Psoas muscle (tissue), 8 donors: ENCODE measurements at places on chromosomes 5 and 9. TPM values are rescaled to one million over a fixed set of nuclear protein-coding genes. Genes with fewer than 3 reads are reported as not detected.

DNA sequence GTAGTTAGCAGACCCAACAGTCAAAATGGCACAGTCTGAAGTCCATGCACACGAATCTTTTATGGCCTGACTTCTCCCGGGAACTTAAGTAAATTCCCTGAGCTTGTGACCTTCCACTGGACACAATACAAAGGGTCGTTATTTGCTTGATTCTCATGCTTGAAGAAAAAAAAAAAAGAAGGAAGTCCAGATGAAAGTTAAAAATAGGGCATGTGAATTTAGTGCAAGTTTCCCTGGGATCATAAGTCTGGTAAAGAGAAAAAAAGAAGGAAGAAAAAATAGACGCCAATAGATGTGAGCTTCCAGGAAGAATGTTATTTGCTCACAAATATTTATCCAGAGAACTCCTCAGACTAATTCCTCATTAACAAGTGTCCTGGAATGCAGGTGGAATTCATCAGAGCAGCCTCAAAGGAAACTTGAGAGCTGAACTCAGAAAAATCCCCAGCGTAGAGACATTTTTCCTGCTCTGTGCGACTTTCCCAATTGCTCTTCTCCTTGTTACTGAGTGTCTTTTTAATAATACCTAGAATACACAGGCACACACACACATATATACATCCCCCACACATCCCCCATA is 616.3 kb downstream of the EBF1 start:
- H3K36me3 ChIP-seq, result no peaks in the 10 kb centered on the region
- no peak for DNase-seq
- H3K4me3 ChIP-seq, result no peak overlapping the region
- peaks cover 2% of the 10 kb centered on the region for H3K27me3 ChIP-seq

GRCh38 chr9:86531273-86531970 is 177.2 kb upstream of the TUT7 start:
- H3K4me1 ChIP-seq, result no peaks in the 10 kb centered on the region
- no peak overlapping the region for H3K4me3 ChIP-seq
- H3K36me3 ChIP-seq, result no peaks in the 10 kb centered on the region
- no peaks in the 10 kb centered on the region for H3K27me3 ChIP-seq
- no peak for DNase-seq

DNA sequence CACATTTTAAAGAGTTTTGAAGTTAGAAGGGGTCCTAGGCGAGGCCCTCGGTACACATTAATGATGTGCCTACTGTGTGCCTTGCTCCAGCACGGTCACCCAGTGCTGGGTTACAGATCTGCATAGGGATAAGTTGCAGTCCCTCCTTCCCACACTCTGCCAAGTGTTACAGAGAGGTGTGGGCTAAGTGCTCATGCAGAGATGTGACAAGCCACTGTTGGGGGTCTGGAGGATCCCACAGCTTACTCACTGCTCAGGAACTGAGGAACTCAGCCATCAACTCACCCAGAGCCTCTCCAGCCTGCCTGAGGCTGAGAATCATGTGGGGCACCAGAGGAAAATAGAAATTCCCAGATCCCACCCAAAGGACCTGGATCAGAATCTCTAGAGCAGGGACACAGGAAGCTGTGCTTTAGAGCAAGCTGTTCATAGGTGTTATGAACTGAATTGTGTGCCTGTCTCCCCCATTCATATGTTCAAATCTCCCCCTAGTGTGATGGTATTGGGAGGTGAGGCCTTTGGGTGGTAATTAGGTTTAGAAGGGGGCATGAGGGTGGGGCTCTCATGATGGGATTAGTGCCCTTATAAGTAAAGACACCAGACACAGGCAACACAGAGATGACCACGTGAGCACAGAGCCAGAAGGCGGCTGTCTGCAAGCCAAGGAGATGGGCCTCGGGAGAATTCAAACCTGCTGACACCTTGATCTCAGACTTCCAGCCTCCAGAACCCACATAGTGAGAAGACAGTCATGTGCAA is 164.1 kb downstream of the HSD17B3 start:
- H3K27me3 ChIP-seq, result peaks cover 10% of the 10 kb centered on the region
- no peaks in the 10 kb centered on the region for H3K36me3 ChIP-seq
- no peak for DNase-seq
- H3K4me3 ChIP-seq, result no peak overlapping the region
- no peak overlapping the region for H3K27ac ChIP-seq

The GNA14 gene
- total RNA-seq, result 0.46 TPM

DNA sequence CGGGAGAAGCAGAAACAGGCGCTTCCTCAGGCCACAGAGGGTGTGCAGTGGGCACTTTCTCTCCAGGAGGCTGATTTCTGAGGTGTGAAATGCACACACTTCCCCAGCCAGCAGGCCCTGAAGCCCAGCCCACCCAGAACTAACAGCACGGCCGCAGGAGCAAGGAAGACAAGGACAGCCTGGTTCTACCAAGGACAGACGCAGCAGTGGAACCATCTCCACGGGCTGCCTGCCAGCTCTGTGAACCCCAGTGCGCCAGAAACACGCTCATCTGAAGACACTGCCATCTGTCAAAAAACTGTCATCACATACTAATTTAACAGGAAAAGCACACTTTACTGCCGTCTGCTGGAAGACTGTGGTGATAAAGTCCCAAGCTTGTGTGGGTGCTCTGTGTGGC is 40.7 kb downstream of the MAPK9 start:
- no peak overlapping the region for H3K4me3 ChIP-seq
- H3K36me3 ChIP-seq, result peaks cover 5% of the 10 kb centered on the region
- H3K27me3 ChIP-seq, result no peaks in the 10 kb centered on the region
- DNase-seq, result no peak

DNA sequence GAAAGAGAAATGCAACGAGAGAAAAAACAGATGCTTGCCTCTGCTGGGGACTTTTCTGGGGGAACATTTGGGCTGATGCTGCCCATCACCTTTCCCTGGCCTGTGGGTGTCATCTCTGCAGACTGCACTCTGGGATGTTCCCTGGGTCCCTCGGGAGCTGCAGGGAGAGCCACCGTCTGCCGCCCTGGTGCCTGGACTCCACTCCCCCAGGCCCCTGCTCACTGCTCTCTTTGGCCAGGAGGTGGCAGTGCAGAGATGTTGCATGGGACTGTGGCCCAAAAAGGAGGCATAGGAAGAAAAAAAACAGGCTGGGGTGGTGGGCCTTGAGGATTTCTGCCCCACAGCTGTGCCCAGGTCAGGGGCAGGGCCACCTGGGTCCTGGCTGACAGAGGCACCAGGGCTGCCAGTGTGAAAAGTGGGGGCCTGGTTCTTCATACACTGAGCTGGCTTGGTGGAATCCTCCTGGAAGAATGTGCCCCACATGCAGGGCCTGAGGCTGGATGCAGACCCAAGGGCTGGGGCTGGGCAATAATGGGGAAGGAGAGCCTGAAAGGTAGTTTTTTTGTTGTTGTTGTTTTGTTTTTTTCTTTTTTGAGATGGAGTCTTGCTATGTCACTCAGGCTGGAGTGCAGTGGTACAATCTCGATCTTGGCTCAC is 353.6 kb downstream of the SLIT3 start:
- H3K4me3 ChIP-seq, result no peak overlapping the region
- no peak overlapping the region for H3K27ac ChIP-seq
- H3K27me3 ChIP-seq, result no peaks in the 10 kb centered on the region
- no peaks in the 10 kb centered on the region for H3K4me1 ChIP-seq
- no peaks in the 10 kb centered on the region for H3K36me3 ChIP-seq
- no peak for DNase-seq

- H3K27ac ChIP-seq, result no peak overlapping the region
- H3K4me3 ChIP-seq, result no peak overlapping the region
- no peaks in the 10 kb centered on the region for H3K27me3 ChIP-seq
- H3K36me3 ChIP-seq, result no peaks in the 10 kb centered on the region
- DNase-seq, result no peak
Observed at GRCh38 chr9:82022121-82022520, 33.5 kb downstream of the SPATA31D1 start.
